Colonic mucosa (tissue), 4 donors: ENCODE measurements at places on chromosomes 6 and 20. TPM values are rescaled to one million over a fixed set of nuclear protein-coding genes. Genes with fewer than 3 reads are reported as not detected.

GRCh38 chr6:101799531-101799930, 406.0 kb downstream of the GRIK2 start:
- no peak for DNase-seq

DNA sequence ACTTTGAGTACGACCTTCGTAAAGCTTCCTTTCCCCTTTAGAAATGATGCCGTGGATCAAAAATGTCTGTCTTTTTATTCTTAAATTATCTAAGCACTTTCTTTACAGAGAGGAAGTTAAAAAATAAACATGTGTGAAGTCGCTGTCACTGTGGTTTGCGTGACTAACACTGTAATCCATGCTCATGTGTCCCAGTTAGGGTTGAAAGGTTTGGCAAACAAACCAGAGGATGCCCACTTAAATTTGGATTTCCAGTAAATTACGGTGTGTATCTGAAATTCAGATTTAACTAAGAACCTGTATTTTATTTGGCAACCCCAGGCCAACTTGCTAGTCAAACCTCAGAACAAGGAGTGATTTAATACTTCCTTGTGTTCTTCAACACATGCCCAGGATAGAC, 21.1 kb downstream of the HLA-DRB1 start:
- no peak for DNase-seq

- DNase-seq, result no peak
These were observed 326.3 kb downstream of the RIMS1 start for GRCh38 chr6:72212686-72213085.

GRCh38 chr6:40512340-40512739, 74.8 kb downstream of the LRFN2 start:
- DNase-seq, result no peak

- DNase-seq, result no peak
These were observed 141.3 kb upstream of the CARMIL1 start for GRCh38 chr6:25137916-25138232.

DNA sequence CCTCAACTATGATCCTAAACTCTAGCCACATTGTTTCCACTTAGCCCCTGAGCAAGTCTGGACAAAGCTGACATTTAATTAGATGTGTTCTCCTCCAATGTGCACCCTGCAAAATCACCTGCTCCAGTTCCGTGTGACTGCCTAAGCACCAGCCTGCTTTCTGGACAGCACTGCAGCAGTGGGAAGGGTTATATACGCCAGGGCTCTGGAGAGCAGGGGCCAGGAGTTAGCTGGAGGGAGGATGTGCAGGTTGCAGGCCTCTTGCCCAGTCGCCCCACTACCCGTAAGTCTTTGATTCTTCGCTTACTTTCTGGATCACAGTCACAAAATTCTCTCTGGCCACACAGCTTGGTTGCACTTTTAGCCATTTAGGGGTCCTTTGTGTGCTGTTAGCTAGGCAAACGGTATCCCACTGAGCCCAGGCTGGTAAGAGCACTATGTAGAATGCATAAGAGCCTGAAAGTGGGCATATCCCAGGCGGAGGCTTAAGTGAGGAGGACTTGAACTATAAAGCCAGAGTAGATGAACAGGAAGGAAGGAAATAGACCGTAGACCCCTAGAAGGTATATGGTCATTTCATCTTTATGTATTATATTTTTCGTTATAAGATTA, 10.7 kb upstream of the PLEKHG1 start:
- DNase-seq, result no peak

DNA sequence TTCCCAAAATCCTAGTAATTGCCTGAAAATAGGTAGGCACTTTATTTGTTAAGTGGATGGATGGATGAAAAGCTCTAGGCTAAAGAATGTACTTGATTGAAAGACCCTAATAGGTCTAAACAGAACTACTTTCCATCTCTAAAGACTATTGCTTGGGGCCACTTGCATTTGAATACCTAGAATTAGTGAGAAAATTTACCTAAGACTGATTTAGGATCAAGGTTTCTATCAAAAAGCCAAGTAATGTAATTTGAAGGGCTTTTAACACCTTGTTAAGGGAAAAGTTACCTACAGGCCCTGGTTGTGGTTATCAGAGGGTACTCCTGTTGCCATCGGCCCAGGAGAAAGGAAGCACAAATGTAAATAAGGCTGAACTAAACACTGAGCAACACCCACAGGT, 580.7 kb downstream of the LMBRD1 start:
- no peak for DNase-seq

DNA sequence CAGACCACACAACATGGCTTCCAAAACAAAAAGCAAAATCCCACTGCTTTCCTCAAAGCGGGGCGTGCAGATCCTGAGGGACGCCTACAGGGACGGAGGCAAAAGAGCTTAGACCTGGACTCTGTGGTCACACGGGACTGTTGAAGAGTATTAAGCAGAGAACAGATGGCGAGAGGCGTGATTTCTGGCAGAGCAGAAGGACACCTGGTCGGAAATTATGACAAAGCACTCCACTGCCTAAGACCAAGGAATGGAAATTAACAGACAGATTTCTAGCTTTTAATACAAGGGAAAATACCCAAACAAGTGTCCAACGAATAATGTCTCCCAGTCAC, 15.4 kb downstream of the CST7 start:
- DNase-seq, result no peak

GRCh38 chr20:58033026-58033536, 195.4 kb downstream of the ANKRD60 start:
- DNase-seq, result no peak

- DNase-seq, result no peak
These were observed 36.4 kb upstream of the SLC17A4 start for GRCh38 chr6:25717866-25718740.

Gene CLPSL1
- total RNA-seq, result not detected

Gene WFDC2
- 285 TPM for total RNA-seq
